Panc1 (cell line): ENCODE measurements at places on chromosomes 3 and 15. TPM values are rescaled to one million over a fixed set of nuclear protein-coding genes. Genes with fewer than 3 reads are reported as not detected.

DNA sequence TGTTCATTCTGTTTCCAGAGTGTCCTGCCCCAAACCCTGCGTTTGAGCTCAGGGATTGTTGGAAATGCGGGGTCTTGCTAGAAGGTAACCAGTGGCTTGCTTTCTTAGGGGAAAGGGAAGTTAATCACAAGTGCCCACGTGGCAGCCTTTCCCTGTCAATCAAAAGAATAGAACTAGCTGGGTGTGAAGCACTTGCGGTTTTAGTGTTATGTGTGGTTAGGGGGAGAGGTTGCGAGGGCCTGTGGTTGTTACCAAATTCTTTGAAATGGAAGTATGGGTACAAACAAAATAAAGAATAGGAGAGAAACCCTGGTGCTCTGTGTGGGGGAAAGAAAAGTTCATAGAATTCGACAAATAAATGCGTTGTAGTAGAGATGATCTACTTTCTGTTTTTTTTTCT lies 67.6 kb downstream of the FNDC3B start:
- DNase-seq, result no peak

DNA sequence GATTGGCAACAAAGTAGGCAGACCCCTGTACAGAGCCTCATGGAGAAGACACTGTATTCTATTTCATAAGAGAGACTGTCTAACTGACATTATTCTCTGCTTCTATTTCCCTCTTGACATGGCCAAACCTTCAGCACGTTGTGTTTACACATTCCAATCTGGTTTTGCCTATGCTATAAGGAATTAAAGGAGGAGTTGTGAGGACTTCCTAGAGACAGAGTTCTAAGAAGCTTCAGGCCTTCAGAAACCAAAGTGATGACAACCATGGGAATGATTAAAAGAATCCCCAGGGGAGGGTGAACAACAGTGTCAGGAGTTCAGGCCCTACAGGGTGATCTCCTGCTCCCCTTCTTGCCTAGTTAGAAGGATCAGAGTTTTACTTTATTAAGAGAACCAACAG lies 44.9 kb upstream of the CAPN7 start:
- DNase-seq, result no peak

DNA sequence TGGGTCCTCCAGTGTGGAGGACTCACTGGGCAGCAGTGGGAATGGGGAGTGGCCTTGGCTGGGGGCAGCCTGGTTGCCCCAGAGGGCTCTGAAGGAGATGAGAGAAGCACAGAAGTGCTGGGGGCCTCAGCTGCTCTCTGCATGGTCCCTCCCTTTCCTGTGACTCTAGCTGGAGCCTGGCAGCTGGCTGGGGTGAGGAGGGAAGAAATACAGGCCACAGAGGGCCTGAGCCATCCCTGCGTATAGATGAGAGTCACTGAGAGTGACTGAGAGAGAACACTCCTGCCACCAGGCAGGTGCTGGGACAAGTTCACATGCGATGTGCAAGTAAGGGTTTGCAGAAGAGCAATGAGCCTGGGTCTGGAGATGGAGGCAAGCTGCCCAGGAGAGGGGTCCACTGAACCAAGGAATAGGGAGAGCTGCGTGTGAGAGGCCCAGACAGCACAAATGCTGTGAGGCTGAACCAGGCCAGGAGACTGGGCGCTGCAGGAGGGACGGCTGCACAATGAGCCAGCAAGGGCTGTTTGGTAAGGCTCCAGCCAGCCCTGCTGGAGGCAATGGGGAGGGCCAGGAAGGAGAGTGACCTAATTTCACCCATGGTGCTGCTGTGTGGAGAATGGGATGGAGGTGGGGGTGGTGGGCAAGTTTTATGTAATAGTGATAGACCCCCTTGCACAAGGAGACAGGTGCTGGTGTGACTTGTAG lies 87.2 kb downstream of the CLSTN2 start:
- no peak for DNase-seq

DNA sequence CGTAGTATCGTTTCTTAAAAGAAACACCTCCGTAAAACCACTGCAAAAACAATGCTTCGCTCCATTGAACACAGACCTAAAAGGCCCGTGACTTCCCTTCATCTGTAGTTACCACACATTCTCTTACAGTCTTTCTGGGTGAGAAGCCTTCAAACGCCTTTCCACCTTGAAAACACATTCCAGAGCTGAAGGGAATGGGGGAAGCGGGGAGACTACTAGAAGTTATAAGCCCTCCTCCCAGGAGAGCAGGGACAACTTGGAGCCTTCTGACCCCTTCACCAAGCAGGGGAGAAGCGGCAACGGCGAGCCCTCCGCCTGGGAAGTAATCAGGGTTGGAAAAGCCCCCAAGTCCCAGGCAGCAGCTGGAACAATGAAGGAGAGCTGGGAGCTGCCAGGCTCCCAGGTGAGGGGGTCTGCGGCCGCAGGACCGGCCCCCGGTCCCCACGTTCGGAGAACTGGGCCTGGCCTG lies 461 bp downstream of the SECISBP2L start:
- DNase-seq, result no peak

DNA sequence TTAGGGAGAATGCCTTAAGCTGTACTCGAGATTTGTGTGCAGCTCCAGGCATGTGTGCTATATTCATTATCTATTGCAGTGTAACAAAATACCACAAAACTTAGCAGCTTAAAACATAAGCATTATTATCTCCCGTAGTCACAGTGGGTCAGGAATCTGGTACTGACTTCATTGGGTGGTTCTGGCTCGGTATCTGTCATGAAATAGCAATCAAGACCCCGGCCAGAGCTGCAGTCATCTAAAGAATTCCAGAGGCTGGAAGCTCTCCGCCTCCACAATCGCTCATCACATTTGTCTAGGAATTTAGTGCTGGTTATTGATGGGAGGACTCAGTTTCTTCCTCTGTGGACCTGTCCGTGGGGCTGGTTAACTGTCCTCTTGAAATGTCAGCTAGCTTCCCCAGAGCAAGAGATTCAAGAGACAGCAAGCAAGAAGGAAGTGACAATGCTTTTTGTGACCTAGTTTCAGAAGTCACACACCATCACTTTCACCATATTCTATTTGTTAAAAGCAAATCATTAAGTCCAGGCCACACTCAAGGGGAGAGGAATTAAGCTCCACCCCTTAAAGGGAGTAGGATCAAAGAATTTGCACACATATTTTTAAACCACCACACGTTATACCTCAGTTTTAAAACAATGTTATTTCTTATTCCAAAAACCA lies 76.1 kb downstream of the TOP2B start:
- no peak for DNase-seq

GRCh38 chr3:145182196-145182911 lies 978.6 kb downstream of the PLOD2 start:
- DNase-seq, result no peak

DNA sequence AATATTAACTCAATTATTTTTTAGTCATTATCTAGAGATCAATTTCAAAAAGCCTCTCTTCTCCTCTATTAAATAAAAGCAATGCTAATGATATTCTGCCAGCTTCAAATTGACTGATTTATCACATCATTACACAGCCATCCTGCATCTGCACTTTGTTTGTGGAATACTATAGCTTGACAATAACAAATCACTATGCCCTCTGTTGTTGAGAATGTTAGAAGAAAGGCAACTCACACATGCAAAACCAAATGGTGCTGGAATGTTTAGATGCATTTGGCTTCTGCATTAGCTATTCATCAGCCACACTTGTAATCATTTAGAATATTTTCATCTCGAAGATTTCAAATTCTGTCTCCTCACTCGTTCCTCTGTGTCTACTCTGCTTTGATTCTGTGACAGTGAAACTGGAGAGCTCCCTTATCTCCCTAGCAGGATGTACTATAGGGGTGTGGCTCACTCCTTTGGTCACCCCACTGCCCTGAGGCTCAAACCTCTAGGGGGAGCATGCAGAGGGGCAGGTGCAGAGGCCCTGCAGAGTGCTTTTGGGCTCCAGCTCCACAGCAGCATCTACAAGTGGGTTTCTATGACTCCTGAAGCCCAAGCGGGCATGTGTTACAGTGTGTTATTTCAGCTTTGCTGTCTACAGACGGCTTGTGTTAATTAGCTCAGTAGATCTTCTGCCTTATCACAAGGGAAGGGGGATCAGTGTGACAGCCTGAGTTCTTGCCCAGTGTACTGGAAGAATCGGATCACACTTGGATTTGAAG lies 454.1 kb upstream of the BCHE start:
- no peak for DNase-seq

- DNase-seq, result no peak
Measured at GRCh38 chr3:71376911-71377310, 206.6 kb downstream of the FOXP1 start.

DNA sequence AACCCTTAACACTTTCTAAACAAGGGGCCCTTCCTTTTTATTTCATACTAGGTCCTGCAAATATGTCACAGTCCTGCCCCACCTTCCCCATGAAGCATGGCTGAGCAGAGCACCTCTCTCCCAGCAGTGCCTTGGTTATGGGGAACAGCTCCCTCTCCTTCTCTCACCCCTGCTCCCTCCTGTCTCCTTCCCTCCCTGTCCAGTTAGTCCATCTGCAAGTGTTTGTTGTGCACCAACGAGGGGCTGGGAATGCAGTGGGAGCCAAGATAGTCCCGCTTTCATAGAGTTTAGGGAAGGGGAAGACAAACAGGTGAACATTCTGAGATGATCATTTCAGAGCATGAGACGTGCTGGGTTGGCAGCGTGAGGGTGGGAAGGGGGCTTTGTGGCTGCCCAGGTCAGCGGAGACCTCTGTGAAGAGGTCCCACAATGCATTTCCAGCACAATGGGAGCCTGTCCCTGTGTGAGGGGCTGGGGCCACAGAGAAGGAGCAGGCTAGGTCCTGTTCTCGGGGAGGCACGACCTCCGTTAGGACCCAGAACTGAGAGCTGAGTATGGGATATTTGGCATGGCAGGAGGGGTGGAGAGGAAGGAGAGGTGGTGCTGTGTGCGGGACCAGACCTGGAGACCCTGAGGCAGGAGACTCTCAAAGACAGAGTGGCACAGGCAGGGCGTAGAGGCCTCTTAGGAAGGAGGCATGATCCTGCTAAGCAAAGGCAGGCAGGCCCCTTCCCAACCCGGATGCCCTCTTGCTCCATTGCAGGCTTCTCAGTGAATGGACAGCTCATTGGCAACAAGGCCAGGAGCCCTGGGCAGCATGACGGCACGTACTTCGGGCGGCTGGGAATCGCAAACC lies 5.5 kb upstream of the ITIH3 start:
- DNase-seq, result no peak

DNA sequence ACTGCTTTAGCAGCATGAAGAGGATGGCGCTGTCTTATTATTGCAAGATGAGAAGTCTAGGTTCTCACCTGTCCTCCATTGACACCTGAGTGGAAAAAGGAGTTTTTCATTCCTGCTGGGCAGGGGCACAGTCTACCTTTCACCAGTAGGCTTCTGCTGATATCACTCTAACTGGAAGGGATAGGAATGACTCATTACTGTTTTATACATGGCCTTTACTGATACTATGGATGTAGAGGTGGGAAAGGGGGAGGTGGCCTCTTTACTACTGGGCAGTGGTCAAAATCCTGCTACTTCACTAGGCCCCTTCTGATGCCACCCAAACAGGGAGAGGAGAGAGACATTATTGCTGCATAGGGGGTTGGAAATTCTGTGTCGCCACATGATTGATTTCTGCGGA lies 97.8 kb downstream of the BBX start:
- no peak for DNase-seq

- DNase-seq, result no peak
Measured at GRCh38 chr3:113179235-113179824, 32.0 kb upstream of the BOC start.

DNA sequence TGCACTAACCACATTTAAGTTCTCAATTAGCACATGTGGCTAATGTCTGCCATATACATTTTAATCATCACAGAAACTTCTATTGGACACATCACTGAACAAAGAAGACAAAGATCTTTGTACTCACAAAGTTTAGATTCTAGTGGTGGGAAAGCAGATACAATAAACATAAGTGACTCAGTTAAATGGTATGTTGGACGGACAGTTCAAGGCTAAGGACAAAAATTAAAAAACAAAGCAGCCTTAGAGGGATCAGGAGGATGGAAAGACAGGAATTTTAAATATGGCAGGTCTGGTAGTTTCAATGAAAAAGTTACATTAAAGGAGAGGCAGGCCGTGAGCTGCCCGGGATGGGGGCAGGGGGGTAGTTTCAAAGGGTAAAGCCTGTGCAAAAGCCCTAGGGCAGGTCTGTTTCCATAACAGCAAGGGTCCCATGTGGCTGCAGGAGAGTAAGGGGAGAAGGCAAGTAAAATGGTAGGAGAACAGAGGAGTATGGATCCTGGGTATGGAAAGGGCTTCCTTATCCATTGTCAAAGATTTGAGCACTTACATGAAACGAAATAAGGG lies 220.7 kb downstream of the FHIT start:
- no peak for DNase-seq

DNA sequence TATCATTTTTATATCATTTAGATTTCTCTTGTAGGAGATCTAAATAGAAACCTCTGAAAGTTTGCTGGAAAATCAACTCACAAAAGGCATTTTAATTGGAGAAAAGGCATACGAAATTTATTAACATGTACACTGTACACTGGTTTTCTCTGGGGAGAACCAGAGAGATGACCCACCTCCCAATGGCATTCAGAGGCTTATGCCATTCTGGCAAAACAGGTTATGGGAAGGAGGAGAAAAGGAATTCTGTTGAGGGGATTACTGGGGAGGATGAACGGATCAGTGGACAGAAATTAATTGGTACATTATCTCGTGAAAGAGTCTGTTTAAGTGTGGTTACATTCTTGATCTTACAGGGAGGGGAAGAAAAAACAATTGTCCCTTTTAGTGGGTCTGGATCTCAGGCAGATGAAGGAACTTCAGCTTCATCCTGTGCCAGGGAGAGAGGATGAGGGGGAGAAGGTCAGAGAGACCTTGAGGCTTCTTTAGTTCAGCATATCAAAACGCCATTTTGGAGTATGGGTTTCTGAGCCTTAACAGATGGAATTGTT lies 16.5 kb downstream of the RAB11A start:
- no peak for DNase-seq

DNA sequence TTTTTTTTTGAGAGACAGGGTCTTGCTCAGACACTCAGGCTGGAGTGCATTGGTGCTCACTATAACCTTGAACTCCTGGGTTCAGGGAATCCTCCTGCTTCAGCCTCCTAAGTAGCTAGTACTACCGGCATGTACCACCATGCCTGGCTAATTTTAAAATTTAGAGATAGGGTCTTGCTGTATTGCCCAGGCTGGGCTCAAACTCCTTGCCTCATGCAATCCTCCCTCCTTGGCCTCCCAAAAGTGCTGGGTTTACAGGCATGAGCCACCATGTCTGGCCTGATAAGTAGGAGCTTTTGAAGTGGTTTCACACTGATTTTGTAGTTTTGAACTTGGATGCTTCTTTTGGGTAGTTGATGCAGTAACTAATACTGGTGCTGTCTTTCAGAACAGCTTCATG lies 7.8 kb downstream of the MAP2K1 start:
- no peak for DNase-seq

Gene RTP2
- not detected for total RNA-seq

Gene PLSCR2
- 0.54 TPM for total RNA-seq

Gene SLC28A1
- total RNA-seq, result not detected

Gene A4GNT
- not detected for total RNA-seq

Gene PTH1R
- not detected for total RNA-seq

Gene C15orf62
- 0.33 TPM for total RNA-seq

Gene MYRIP
- total RNA-seq, result 0.59 TPM

Gene LEKR1
- not detected for total RNA-seq

Gene SLC12A6
- total RNA-seq, result 19.5 TPM

Gene DCLK3
- not detected for total RNA-seq

Gene FOXB1
- total RNA-seq, result 0.64 TPM

Gene LMAN1L
- total RNA-seq, result not detected

Gene RYR3
- total RNA-seq, result not detected
